ENCODE measurements at places on chromosomes 5 and 9.
A peak's percentile ranks its signal among the peaks of the same experiment; 100 is the strongest.

- DNase-seq: no peak
Measured at GRCh38 chr9:114282507-114282906, 40.4 kb upstream of the ORM1 start.

DNA sequence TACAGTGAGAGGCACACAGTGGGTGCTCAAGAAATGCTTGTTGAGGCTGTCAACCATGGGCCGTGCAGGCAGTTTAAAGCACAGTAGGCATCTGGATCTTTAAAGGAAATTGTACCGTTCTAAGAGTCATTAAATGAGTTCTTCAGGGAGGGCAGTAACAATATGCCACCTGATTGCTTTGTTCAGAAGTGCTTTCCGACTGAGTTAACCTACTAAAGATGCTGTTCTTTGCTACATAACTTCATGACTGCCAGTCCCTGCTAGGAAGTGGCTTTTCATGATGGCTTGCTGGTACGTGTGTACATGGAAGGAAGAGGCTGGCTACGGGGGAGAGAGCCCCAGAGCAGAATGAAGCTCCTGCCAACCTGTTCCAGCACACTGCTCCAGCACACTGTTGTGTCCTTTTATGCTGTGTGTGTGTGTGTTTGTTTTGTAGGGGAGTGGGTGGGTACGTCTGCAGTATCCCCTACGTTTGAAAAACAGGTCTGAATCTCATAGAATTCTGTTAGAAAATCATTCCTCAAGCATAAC is 41.9 kb upstream of the PPP2R2B start:
- peak; percentile 30 for DNase-seq

- DNase-seq: no peak
Measured at GRCh38 chr9:96149533-96150280, 152.3 kb downstream of the HSD17B3 start.

GRCh38 chr9:136774416-136775045 is 10.2 kb upstream of the LCN15 start:
- no peak for DNase-seq

GRCh38 chr5:38339446-38339845 is 81.1 kb downstream of the EGFLAM start:
- no peak for DNase-seq

DNA sequence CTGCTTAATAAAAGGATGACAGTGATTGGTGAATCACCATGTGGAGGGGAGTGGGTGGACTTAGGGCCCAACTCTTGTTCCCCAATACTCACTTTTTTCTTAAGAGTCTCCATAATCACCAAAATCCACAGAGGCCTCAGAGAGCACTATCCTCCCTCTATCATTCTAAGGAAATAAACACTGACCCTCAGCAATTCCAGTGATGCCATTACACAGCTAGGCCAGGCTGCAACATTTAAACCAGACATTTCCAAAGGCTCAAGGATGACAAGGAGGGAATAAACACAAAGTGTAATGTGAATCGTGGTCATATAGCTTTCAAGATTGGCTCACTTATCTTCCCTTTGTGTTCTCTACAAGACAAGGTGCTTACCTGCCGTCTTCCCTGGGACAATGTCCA is 2.4 kb upstream of the ARSI start:
- DNase-seq: no peak

DNA sequence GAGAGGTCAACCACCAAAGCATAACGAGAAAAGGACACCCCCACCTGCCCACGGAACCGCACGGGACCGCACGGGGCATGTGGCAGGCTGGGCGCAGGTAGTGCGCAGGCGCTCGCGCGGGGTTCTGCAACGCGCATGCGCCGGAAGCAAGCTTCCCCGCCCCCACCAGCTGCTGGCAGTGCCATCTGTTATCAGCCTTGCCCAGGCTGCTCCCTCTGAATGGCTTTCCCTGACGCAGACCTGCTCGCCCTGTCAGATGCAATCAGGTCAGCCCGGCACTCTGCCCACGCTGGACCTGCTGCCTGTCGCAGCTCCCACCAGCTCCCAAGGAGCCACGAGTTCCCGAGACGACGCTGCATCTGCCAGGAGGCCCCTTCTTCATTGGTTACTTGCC is 22.8 kb downstream of the PTCH1 start:
- DNase-seq: no peak

All from neural progenitor cell (in vitro differentiated cells).